ENCODE measurements at places on chromosomes 3 and 15.
A peak's percentile ranks its signal among the peaks of the same experiment; 100 is the strongest.

DNA sequence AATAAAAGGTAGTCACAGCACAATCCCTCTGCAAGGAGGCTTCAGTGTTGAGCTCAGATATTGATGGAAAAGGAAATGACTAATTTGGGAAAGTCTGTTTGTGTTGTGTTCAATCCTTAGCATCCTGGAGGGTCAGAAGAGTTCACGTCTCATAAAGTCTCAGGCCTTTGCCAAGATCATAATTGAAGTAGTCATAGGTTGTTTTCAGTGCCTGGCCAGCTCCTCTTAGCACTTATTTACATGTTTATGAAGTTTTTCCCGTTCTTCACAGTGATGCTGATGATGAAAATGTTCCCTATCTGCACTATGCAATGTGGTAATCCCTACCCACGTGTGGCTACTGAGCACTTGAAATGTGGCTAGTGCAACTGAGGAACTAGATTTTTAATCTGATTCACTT lies 61.6 kb upstream of the TGFBR2 start:
- DNase-seq: peak; percentile 96

DNA sequence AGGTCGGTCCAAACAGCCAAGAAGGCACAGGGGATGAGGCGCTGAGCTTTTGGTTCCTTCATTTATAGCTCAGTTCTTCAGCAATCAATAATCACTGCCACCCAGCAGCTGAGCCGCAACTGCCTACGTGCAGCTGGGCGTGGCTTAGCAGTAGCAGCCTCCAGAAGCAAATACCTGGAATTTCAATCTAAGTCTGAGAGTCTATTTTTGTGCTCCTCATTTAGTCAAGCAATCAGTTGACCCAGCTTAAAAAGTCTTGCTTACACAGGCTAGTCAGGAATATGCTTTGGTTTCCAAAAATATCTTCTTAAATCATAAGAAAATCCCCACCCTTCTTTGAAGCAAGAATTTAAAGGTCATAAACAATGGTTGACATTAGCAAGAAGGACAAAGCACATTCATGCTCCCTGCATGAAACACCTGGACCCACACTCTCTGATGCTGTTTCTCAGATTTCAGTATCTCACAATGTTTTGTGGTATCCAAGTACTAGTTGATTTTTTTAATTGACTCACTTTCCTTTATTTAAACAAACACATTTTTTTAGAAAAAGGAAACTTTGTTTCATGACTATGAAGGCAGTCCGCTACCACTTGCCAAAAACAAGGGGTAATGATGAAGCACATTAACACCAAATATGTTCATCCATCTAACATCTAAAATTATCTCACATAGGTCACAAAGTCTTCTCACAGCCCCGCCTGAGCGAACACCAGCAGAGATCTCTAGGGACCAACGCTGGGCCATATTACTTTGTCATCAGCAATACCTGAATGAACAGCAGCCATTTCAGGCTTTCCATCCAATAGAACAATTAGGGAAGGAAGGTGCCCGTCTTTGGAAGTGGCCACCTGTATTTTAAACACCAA lies 106.1 kb downstream of the OXNAD1 start:
- DNase-seq: peak; percentile 25

- DNase-seq: no peak
Observed at GRCh38 chr3:193945143-193945542, 190.8 kb upstream of the HES1 start.

- DNase-seq: no peak
Observed at GRCh38 chr3:184615396-184615795, 53.8 kb downstream of the EPHB3 start.

GRCh38 chr15:25735550-25736384 lies 127.4 kb downstream of the ATP10A start:
- DNase-seq: no peak

DNA sequence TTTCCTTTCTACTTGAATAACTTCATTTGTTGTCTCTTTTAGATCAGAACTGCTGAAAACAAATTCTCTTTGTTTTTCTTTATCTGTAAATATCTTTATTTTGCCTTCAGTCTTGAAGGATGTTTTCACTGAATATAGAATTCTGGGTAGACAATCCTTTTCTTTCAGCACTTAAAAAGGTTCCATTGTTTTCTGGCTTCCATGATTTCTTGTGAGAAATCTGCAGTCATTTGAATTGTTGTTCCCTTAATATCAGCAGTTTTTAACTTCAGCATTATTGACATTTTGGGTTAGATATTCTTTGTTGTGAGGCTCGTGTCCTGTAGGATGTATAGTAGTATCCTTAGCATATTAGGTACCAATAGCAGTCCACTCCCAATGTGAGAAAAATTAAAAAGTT lies 65.8 kb downstream of the SV2B start:
- DNase-seq: no peak

DNA sequence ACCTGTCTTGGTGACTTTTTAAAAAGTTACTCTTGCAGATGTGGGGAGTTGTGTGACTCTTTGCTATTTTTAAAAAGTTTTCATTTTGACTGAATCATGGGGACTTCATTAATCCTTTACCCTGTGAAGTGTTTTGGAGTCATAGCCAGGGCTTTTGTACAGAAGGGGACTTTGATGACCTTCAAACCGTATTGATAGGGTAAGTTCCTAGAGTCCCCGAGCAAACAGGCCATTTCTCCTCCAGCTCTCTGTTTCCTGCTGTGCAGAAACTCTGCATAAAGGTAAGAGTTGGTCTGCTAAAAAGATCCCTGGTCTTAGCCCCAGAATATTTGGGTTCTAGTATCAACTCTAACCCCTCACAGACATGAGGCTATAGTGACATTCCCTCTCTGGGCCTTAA lies 170.8 kb upstream of the BCL6 start:
- no peak for DNase-seq

- DNase-seq: no peak
Observed at GRCh38 chr3:159258934-159259333, 457.1 kb downstream of the MFSD1 start.

- no peak for DNase-seq
Observed at GRCh38 chr15:90221246-90221900, 12.4 kb downstream of the CIB1 start.

DNA sequence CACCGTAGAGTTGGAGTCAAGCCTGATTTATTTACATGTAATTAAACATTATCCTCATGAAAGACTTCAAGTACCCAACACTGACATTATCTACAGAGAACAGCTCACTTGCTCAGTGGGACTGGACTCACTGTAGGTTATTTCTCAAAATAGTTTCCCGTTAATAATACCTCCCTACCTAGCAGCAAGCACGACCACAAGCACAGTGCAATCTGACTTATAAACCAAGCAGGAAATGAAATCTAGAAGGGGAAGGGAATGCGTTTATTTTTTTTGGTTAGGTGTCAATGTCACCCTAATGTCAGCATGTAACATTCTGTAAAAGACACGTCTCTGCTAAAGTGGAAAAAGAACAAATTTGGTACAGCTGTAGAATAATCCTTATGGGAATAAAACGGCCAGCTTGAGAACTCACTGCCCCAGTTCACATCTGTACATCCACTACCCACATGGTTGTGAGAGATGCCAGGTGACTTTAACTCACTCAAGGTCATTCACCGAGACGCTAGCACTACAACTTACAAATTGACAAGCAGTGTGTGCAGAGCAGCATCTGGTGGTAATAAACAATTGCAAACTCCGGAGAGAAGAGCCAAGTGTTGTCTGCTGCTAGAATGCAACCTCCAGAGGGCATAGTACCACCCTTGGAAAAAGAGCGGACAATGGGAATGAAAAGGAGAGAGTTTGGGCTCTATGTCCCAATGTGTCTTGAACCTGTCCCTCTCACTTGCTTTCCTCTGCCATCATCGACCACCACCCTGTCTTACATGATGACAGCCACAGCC lies 242.5 kb downstream of the CADPS start:
- DNase-seq: no peak

DNA sequence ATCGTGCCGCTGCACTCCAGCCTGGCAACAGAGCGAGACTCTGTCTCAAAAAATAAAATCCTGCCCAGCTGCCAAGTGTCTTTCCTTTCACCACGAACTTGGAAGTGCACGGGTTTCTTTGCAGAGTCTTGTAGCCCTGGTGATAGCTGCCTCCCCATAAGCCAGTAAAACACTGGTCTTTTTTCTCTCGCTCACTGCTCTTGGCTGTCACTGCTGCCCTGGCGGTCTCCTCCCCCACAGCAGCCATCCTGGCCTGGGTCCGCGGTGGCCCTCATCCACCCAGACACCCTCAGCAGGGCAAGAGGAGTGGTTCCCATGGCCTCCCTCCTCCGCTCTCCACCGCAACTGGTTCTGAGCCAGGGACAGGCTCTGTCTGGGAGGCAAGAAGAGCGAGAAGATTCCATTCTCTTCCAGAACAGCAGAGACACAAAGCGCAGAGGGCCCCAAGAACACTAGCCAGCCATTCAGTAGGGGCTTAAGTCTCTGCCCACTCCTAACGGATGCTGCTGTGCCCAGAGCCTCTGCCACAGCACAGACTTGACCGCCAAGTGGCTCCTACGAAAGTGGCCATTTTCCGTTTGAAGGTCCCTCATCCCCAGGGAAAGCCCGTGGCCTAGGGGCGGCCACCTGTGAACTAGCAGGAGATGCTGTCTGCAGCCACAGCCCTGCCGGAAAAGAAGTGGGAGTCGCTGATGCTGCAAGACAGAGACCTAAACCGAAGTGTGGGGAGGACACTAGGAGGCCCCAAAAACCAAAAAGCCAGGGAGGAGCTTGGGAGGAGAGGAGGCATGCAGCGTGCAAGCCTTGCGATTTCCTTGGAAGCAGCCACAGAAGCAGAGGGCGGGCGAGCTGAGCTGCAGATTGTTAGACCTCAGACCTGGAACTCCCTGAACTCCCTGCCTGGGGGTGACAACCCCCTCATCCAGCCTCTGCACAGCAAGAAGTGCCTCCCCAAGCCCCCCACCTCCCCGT lies 44.1 kb downstream of the KLHL25 start:
- DNase-seq: no peak

GRCh38 chr3:177150970-177151627 lies 46.2 kb downstream of the TBL1XR1 start:
- peak; percentile 90 for DNase-seq

- DNase-seq: no peak
Observed at GRCh38 chr3:174089592-174089991, 692.0 kb downstream of the NLGN1 start.

- DNase-seq: no peak
Observed at GRCh38 chr15:29430124-29430523, 160.5 kb upstream of the NSMCE3 start.

DNA sequence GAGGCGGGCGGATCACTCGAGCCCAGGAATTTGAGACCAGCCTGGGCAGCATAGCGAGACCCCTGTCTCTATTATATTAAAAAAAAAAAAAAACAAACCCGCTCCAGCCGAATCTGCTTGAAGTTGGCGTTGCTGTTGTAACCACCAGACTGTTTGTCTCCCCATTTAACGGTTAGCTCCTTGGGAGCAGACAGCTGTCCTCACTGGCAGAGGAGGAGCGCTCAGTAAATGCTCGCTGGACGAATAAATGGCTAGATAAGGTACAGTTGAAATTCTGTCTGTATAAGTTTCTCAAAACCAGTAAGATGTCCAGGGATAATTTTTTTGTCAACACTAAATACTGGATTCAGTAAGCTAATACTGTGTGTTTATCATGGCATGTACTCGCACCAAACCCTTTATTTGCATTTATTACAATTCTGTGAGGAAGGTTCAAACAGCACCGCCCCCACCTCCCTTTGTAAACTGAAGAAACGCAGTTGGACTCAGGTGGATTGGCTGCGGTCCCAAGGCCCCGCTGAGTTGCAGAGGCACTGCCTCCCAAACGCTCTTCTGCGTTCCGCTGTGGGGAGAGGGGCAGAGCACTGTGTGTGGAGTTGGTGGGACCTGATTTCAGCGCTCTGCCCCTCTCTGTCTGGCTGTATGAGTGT lies 1.1 kb downstream of the RCCD1 start:
- no peak for DNase-seq

GRCh38 chr15:24857763-24858162 lies 97.0 kb upstream of the SNRPN start:
- DNase-seq: no peak

DNA sequence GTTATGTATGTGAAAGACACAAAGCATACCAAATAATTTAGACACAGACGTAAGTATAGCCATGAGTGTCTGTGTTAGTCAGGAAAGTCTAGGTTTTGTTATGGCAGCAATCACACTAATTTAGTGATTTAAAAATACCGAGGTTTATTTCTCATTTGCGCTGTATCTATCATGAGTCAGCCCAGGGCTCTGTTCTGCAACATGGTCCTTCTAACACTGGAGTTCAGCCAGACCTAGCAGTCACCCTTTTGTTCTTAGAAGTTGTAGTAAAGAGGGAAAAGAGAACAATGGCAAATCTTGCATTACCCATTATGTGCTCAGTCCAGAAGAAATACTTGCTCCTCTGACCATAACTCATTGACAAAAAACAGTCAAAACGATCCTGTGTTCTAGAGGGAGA lies 311.5 kb downstream of the NLGN1 start:
- DNase-seq: no peak

- no peak for DNase-seq
Observed at GRCh38 chr15:45653702-45654424, 19.0 kb downstream of the SQOR start.

DNA sequence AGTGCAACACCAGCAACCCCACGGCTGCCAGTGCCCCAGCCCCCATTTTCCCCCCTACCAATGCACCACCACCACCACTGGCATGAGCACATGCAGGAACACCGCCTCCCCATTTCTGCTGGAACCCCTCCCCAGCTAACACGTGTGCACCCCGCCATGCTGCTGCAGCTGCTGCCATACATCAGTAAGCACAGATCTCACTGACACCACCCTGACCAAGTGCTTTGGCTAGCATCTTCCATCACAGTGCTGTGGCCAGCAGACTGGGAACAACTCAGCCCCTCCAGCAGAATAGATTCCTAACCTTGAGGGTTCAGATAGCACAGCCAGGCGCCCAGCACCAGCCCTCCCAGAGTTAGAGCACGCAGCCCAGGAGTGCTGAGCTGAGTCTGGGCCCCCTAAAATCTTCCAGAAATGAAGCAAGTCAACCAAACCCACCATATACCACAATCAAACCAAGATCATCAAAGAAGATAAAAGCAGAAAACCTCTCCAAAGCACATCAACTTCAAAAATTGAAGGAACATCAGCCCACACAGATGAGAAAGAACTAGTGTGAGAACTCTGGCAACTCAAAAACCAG lies 81.2 kb upstream of the CDV3 start:
- no peak for DNase-seq

DNA sequence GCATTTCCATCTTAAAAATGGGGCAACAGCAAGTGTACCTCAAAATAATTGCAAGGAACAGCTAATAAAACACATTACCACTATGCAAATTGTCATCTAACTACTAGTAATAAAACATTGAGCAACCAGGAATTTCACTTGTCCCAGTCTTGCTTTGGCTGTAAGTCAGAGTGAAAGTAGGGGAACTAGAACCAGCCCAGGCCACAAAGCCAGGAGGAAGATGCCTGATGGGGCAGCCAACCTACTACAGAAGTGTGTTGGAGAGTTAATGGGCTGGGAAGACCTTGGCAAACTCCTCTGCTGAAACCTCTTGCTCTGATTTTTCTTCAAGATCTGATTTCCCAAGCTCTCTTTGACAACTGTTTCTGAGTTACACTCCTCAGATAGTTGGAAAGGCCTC lies 40.2 kb upstream of the LPP start:
- no peak for DNase-seq

- DNase-seq: no peak
Observed at GRCh38 chr3:9404680-9405079, 7.3 kb downstream of the SETD5 start.

GRCh38 chr3:182954553-182955235 lies 25.6 kb downstream of the DCUN1D1 start:
- DNase-seq: no peak
